Sigmoid colon (tissue), 7 donors: ENCODE measurements at places on chromosomes 4 and X. TPM values are rescaled to one million over a fixed set of nuclear protein-coding genes. Genes with fewer than 3 reads are reported as not detected.

GRCh38 chrX:130119312-130119898 is 9.1 kb upstream of the ELF4 start:
- DNase-seq: no peak

- peak; percentile 64 for DNase-seq
These were observed 83.4 kb upstream of the PACRGL start for GRCh38 chr4:20616848-20617247.

- DNase-seq: no peak
These were observed 50.8 kb downstream of the TMEM165 start for GRCh38 chr4:55446578-55446922.

GRCh38 chr4:169152899-169153298 is 117.9 kb downstream of the SH3RF1 start:
- DNase-seq: no peak

DNA sequence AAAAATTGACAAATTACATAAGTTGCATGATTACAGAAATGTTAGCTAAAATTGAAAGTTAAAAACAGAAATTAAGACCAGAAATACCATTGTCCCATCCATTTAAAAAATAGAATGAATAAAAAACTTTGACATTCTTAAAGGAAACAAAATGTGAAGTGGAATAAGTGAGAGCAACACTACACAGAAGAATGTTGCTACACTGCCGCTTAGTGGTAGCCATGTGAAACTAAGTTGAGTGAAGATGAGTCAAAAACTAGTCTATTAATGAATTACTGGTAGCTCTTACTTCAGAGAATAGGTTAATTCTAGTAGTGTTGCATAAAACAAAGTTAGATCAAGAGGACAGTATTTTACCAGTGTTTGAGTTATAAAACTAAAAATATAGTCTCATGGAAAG is 571.0 kb upstream of the KLHL4 start:
- no peak for DNase-seq

- no peak for DNase-seq
These were observed 64.0 kb downstream of the PTTG2 start for GRCh38 chr4:38024206-38024509.

- peak; percentile 87 for DNase-seq
These were observed at the start of gene REST for GRCh38 chr4:56907489-56908205. REST (plus strand) TSS chr4:56907900; CDS start chr4:56910639, 2,739 bp downstream.

DNA sequence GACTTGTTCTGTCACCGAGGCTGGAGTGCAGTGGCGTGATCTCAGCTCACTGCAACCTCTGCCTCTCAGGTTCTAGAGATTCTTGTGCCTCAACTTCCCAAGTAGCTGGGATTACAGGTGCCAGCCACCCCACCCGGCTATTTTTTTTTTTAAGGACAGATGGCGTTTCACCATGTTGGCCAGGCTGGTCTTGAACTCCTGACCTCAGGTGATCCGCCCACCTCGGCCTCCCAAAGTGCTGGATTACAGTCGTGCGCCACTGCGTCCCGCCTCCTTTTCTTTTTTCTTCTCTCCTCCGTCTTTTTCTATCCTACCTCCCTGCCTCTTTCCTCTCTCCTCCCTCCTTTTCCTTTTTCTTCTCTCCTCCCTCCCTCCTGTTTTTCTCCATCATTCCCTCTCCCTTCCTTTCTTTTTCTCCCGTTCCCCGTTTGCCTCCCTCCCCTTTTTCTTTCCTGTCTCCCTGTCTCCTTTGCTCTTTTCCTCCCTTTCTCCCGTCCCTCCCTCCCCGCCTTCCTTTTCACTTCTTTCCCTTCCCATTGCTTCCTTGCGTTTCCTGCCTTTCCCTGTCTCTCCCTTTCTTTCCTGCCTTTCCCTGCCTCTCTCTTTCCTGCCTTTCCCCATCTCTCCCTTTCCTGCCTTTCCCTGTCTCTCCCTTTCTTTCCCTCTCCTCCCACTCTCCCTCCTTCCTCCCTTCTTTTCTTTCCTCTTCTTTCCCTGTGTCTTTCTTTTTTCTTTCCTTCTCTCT is 2.1 kb upstream of the SLC25A6 start:
- DNase-seq: peak; percentile 58

DNA sequence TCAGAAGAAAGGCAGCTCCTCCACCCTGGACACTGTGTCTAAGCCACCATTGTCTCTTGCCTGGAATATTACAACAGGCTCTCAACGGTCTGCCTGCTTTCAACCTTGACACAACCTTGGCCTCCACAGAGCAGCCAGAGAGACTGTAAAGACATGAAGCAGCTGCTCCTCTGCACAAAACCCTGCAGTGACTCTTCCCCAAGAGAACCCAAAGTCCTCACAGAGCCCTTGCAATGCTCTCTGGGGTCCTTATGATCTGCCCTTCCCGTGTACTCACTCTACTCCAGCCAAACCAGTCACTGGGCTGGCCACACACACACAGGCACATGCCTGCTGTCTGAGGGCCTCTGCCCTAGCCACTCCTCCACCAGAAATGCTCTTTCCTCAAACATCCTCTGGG is 75.9 kb upstream of the CPEB2 start:
- DNase-seq: no peak

GRCh38 chrX:113514906-113515305 is 674.3 kb upstream of the AMOT start:
- DNase-seq: no peak

- no peak for DNase-seq
These were observed 856.6 kb downstream of the GLUD2 start for GRCh38 chrX:121903961-121904360.

DNA sequence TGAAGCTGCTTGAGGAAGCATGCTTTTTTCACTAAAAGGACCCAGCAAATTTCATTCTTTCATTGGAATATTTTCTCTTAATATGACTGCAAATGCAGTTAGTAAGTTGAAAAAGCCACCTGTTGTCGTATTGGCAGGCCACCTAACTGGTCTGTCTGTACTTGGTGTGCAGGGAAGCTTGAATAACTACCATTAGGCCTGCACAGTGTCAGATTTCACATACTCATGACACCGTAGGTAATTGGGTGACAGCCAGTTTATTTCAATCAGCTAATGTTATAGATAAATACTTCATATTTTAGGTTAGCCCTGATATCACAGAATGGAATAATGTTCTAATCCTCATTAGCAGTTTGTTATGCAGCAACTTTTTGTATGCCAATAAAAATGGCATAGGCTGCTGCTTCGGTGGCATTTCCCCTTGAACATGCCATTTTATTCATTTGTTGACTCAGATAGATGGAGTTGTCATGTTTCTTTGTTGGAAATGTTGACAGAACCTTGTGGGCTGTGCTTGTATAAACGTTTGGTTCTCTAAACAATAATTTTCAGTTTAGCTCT is 173.7 kb downstream of the RPA4 start:
- DNase-seq: no peak

DNA sequence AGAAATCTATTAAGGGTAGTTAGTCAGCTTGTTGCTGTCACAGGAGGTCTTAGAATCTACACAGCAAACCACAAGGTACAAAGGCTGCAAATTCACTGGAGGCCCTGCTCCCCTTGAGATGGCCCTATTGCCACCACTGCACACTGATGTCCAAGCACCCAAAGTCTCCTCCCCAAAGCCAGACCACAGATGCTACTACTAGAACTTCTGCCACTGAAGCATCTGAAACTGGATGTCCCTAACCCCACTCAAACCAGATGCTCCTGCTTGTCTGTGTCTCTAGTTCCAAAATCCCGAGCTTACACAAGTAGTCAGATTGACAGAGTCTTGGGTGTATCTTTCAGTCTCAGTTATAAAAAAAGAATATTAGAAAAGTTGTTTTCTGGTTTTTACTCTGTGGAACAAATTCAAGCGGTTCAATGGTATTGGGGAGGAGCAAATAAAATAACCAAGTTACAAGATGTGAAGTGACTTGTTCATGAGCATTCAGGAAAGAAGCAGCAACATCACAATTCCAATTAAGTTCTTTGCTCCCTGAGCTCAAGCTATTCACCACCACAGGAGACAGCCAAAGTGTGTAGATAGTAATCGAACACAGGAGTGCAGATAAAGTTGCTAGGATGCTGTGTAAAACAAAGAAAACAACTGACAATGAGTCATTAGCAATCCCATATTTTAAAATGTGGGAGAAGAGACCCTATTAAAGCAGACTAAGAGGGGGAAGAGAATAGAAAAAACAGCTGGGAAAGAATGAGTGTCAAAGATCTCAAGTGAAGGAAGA is 352.3 kb downstream of the PDGFC start:
- no peak for DNase-seq

DNA sequence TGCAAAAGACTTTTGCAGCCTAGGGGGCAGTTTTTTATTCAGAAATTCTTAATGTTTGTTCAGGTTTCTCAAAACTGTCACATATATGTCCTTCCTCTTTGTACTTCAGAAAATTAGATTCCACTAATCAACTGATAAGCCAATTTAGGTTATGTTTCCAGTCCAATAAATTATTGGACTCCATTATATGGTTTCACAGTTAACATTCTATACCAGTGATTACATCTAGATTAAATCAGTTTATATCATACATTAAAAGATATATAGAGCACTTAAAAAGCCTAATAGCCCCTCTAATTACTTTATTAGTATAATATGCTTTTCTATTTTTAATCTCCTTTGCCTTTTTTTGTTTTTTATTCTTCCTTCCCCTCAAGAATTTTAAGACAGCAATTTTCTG is 434.1 kb downstream of the INPP4B start:
- DNase-seq: no peak

DNA sequence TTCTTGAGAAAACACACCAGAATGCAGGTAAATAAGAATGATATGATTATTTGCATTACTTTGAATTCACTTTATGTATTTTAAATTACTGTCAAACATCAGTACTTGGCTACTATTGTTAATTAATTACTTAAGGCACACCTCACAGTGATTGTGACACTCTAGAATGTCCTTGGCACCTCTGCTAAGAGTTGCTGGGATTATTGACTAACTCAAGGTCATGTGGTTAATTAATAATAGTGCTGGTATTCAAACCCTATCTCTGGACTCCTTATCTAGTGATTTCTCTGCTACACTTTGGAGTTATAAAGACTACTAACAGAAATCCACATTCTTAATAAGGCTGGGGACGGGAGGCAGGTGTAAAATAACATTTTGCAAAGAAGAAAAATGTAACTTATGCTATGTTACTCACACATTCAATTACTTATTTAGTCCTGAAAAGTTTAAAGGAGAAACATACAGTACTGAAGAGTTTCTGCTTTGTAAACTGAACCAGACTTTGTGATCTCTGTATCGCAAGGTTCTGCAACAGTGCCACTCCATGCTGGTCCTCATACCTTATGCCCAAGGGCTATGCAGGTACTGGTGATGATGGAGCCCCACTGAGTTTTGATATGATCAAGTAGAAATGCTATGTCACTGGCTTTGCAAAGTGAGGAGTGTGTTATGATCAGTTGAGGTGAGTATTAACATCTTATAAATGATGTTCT is 242.7 kb downstream of the MID1IP1 start:
- no peak for DNase-seq

DNA sequence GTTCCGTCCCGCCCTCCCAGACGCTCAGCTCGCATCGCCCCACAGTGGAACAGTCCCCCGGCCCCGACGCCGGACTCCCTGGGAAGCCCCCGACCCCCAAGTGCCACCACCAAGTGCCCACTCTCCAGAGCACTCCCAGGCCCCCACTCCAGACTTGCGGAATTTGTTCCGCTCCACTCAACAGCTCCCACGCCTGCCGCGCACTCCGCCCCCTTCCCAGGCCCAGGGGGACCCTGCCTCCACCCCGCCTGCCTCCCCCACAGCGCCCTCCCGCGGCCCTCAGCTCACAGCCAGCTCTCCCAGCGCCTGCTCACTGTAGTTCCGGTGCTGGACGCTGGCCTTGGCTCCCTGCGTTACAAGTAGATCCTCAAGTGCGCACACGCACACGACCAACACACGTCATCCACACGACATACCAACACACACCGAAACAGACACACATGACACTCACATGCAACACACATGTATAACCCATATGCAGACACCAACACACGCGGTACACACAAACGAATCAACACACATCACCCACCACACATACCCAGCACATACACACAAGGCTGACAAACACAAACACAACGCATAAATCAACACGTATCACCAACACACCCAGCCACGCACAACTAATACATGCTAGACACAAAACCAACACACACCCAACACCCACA is 8.0 kb downstream of the MSX1 start:
- no peak for DNase-seq

DNA sequence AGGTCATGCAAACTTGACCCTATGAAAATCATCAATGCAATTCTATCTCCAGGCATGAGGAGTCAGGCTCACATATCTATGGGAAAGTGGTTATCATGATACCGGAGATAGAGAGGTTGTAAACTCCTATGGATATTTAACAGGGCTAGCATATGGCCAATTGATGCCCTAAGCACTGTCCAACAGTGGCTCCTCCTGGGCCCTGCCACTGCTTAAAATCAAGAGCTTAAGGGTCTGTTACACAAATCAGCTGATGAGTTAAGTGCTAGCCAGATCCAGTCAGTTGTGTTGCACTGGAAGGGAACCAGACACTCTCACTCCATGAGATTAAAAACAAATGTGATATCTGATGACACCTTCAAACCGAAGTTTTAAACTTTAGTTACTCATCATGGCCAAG is 337.6 kb downstream of the STIM2 start:
- no peak for DNase-seq

- DNase-seq: no peak
These were observed 87.9 kb downstream of the FRAS1 start for GRCh38 chr4:78145008-78145407.

Gene TBC1D8B
- 9.4 TPM for total RNA-seq

Gene AR
- total RNA-seq: 6.9 TPM

Gene RPS6KA6
- 7.2 TPM for total RNA-seq

Gene SCD5
- total RNA-seq: 27.3 TPM

Gene CFAP299
- total RNA-seq: 1.4 TPM

Gene GRIA2
- 0.54 TPM for total RNA-seq
